ENCODE measurements at places on chromosomes 16 and 17. TPM values are rescaled to one million over a fixed set of nuclear protein-coding genes. Genes with fewer than 3 reads are reported as not detected.
A peak's percentile ranks its signal among the peaks of the same experiment; 100 is the strongest.

- DNase-seq = no peak
Measured at GRCh38 chr16:26316683-26317464, 625.1 kb downstream of the HS3ST4 start.

DNA sequence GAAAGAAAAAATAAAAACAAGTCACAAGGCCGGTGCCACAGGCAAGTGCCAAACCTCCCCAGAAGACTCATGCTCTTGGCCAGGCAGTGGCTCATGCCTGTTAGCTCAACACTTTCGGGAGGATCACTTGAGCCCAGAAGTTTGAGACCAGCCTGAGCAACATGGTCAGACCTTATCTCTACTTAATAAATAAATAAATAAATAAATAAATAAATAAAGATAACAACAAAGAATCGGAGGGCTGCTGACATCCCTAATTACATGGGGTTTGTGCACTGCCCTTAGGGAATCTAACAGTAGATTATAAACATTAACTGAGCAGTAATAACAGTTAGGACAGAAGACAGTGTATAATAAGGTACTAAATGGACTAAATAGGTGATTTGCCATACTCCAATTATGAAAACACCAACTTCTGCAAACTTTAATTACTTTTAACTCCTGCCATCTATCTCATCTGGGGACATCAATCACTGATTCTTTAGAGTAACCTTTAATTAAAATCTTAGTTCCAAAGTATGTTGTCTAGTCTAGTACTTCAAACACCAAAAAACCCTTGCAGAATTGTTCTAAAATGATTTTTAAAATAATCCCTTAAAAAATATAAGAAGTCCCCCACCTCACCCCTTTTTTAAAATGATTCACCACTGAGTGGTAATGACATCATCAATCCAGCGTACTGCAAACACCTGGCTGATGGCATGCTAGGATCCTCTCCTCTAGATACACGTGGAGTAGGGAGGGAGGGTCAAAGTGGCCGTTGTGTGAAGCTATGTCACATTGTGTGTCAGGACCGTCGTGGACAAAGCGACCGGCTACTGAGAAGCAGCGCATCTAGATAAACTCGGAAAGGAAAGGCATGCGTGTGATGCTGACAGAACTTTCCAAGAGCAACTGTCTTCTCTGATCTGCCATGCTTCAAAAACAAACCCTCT, 28.5 kb downstream of the CYTH1 start:
- no peak for DNase-seq

DNA sequence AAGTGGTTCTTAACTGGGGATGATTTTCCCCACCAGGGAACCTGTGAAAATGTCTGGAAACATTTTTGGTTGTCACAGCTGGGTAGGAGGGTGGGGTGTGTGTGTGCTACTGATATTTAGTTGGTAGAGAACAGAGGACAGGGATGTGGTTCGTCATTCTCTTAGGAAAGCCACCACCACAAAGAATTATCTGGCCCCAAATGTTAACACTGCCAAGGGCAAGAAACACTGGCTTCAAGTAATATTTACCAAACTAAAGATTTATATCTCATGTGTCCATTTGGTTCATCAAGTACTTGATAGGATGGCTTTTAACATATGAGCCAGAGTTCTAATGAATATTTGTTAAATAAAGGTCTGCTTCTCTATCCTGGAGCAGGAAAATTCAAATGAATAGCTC, 19.5 kb downstream of the MPHOSPH6 start:
- DNase-seq = no peak

Gene ZNF18
- total RNA-seq = 5.5 TPM

GRCh38 chr16:67244387-67245185, 2.7 kb downstream of the FHOD1 start:
- DNase-seq = peak; percentile 88

Gene KIAA0513
- total RNA-seq = 11.9 TPM

Gene ANKRD11
- total RNA-seq = 63.4 TPM

Gene GNGT2
- total RNA-seq = 1.5 TPM

Gene MRPS34
- total RNA-seq = 63.0 TPM

DNA sequence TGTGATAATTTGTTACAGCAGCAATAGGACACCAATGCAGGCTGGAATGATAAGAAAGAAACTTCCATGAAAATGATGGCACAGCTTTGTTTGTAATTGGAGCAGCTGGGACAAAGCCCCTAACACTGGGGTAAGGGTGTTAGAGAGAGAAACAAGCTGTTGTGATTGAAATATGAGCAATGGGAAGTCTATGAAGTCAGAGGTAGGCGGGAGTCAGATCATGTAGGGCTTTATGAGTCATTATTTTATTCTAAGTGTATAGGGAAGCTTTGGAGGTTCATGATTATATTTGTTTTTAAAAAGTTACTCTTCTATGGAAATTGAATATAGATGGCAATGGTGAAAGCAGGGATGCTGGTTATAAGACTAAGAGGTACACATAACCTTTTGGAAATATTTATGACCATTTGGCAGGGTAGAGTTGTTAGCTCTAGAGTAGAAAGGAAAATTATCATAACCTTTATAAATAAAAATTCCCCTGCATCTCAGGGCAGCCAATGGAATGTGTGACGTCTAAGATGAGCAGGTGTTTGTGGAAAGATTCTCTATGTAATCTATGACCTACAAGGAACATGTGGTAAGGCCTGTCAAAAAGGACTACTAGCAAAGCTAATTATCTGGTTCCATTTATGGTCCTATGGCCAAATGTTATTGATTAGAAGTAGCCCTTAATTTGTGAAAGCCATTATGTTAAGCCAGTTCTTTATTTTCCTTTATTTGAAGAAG, 85.6 kb downstream of the KCNJ2 start:
- DNase-seq = no peak

Gene MLKL
- 2.7 TPM for total RNA-seq

- no peak for DNase-seq
Measured at GRCh38 chr16:84408314-84408690, 40.0 kb downstream of the ATP2C2 start.

All from heart left ventricle (tissue), 16 donors.